ENCODE measurements at places on chromosomes 1 and 21.

DNA sequence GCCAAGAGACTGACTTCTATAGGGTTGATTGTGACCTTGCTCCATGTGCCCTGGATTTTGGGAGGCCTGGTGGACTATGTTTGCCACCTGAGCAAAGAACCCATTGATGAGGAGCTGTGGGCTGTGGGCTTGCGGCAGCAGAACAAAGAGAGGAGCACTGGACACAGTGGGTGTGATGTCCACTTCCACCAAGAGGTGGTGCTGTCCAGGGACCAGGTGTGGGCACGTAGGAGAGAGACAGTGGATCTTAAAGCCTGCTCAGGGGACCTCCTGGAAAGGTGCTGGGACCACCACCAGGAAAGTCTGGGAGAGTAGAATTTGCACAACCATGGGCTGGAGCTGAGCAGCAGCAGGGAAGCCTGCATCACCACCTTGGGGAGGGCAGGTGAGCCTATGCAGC lies 106.7 kb upstream of the ETS2 start:
- DNase-seq, result no peak

- DNase-seq, result no peak
Measured at GRCh38 chr1:33532250-33532649, 59.8 kb downstream of the ZSCAN20 start.

DNA sequence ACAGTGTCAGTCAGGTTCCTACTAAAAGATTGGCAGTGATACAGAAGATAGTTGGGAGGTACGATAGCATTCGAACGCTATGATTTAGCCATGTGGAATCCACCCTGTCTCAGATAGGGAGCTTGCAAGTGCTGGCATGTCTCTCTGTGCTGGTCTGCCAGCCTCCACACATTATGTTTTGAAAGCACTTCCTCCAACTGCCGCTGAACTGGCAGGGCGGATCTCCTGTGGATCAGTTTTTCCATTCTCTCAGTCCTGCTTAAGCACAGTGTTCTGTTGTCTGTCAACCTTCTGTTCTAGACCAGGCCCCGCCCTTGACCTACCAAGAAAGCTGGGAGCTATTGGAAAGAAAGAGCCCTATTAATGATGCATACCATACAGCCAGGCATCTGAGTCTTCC lies 65.5 kb upstream of the PALMD start:
- DNase-seq, result no peak

- no peak for DNase-seq
Measured at GRCh38 chr1:4654764-4655673, 610 bp downstream of the AJAP1 start.

- DNase-seq, result no peak
Measured at GRCh38 chr1:20727746-20728316, 4.7 kb downstream of the SH2D5 start.

GRCh38 chr1:39683591-39684312 lies 7.5 kb downstream of the HPCAL4 start:
- no peak for DNase-seq

DNA sequence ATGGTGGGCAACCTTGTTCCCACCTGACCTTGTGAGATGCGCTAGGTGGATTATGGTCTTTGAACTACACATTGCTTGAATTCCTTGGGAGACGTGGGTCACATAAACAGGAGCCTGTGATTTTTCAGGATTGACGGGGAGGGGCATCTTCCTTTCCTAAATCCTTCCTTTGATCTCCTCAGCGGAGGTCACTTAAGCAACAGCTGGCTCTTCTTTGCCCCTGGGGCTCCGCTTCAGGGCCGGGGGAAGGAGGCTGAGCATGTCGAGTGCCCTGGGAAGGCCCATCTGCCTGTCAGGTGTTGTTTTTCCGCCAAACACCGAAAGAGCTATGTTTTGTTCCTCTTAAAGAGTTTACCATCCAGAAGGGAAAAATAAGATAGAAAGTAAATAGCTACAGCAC lies 40.6 kb downstream of the KIF26B start:
- DNase-seq, result no peak

- no peak for DNase-seq
Measured at GRCh38 chr1:45928486-45929205, 125.2 kb downstream of the MAST2 start.

DNA sequence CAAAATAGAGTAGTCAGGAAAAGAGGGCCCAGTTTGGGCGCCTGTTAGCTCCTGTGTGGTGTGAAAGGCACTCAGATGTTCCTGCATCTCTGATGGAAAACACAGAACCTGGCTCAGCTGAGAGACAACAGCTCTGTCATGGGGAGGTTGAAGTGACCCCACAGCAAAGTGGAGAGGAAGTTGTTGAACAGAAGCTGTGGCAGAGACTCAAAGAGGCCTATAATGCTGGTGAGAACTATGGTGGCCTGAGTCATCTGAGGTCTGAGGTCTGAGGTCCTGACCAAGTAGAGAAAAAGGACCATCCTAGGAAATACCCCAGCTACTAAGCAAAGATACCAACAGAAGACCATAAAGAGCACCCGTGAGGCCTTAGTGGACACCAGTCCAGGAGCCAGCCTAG lies 45.6 kb upstream of the JAK1 start:
- no peak for DNase-seq

DNA sequence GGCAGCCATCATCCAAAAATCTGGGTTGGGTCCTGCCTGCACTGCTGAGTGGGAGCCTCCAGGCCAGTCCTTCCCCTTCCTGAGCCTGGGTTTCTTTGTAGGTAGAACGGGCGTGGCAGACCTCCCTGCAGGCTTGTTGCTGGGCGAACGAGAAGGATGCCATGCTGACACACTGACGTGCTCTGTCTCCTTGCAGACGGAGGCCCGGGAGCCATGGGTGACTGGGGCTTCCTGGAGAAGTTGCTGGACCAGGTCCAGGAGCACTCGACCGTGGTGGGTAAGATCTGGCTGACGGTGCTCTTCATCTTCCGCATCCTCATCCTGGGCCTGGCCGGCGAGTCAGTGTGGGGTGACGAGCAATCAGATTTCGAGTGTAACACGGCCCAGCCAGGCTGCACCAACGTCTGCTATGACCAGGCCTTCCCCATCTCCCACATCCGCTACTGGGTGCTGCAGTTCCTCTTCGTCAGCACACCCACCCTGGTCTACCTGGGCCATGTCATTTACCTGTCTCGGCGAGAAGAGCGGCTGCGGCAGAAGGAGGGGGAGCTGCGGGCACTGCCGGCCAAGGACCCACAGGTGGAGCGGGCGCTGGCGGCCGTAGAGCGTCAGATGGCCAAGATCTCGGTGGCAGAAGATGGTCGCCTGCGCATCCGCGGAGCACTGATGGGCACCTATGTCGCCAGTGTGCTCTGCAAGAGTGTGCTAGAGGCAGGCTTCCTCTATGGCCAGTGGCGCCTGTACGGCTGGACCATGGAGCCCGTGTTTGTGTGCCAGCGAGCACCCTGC lies 1.4 kb downstream of the GJA4 start:
- no peak for DNase-seq

DNA sequence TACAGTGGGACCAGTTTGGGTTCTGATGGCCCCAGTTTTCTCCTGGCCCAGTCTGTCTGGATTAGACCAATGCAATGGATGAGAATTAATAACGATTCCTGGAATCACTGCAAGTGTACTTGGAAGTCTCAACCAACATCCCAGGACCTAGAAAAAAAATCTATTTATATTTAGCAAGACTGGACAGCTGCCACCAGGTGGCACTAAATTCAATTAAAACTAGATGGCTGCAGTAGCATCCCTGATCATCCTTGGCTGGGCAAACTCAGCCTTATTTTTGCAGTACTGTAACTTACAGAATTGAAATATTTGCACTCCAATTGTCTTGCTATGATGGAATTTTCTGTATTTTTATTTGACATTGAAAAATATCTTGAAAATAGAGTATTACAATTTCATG lies 165.7 kb downstream of the NCAM2 start:
- peak; percentile 45 for DNase-seq

DNA sequence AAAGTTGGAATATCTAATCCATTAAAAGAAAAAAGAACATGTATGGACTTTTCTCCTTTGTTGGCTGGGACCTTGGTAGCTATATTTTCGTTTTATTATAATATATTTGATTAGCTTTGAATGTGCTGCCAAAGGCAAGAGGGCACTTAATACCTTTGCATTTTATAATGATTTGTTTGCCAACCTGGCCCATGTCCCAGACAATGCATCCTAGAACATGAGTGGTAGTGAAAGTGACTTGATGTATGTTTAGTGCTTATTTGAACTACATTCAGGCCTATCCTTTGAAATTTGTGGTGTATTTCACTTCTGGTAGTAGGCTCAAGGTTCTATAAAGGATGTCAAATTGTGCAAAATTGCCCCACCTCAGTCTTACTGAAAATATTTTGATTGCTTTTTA lies 25.9 kb downstream of the CACHD1 start:
- DNase-seq, result no peak

DNA sequence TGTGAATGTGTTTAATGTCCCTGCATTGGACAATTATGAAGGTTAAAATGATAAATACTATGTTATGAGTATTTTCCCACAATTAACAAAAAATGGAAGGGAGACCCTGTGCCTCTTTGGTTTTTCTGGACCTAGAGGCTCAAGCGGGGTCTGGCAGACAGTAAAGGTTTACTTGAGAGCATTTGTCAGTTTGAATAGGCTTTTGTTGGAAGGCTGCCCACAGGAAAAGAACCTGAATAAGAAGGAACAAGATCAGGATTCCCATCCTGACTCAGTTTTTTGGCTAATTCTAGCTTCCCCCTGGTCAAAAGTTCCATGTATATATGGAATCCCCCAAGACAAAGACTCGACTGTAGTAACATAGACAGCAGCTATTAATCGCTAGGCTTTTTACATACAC lies 150.9 kb upstream of the JUN start:
- DNase-seq, result no peak

- DNase-seq, result no peak
Measured at GRCh38 chr1:182643699-182644098, 39.5 kb upstream of the RGS16 start.

DNA sequence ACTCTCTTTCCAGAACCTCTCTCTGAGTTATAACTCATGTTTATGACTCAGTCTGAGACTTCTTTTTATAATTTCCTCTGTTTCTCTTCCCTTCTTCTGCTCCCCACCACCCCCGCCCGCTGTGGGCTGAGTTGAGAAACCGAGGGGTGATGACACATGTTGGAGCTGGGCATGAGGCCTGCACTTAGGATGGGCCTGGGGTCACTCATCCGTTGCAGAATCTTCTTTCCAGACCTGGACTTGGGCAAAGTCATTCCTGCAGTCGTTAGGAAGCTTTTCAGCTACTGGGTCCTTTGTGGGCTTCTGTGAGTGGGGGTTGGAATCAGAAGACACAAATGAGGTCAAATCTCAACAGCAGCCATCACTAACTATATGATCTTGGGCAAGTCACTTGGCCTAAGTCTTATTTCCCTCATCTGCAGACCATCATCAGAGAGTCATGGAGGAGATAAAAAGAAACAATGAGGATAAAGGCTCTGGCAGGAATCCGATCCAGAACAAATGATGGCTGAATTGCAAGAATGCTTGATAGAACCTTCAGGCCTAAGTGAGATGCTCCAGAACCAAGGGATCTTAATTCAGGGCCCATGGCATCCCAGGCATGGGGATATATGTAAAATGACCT lies 53.4 kb downstream of the RPS6KA1 start:
- DNase-seq, result peak; percentile 57

DNA sequence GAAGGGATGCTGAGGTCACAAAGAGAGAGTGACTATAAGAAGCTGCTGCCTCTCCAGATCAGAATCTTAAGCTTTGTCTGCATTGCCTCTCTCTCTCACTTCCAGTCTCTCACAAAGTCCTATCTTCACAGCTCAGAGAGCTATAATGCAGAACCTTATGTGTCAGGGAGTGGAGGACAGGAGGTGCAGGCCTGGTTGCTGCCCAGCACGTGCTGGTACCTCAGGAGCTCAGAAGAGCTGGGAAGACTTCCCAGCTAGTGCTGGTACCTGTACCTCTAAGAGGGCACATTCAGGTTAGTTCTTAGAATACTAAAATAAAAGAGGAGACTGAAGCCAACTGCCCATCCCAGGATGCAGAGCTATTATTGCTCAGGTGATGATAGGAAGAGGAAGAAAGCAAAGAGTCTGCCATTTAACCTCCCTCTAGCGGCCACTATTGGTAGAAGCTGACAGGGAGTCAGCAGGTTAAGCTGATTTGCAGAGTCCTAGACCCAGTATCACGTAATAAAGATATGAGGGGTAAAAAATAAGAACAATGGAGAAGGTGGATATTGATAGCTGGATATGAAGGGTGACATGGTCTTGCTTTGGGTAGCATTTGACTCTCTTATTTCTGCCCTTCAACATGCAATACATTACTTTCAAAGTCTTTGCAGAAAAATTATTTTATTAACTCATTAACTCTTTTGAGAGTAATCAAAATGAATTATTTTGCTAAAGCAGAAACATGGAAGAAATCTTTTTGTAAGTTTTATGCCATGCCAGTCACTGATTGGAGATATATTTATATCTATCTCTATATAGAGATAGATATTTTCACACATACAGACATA lies 138.1 kb upstream of the HMCN1 start:
- no peak for DNase-seq

GRCh38 chr1:244548558-244549115 lies 87.6 kb downstream of the CATSPERE start:
- DNase-seq, result no peak

- no peak for DNase-seq
Measured at GRCh38 chr1:8323706-8324105, 5.8 kb downstream of the SLC45A1 start.

DNA sequence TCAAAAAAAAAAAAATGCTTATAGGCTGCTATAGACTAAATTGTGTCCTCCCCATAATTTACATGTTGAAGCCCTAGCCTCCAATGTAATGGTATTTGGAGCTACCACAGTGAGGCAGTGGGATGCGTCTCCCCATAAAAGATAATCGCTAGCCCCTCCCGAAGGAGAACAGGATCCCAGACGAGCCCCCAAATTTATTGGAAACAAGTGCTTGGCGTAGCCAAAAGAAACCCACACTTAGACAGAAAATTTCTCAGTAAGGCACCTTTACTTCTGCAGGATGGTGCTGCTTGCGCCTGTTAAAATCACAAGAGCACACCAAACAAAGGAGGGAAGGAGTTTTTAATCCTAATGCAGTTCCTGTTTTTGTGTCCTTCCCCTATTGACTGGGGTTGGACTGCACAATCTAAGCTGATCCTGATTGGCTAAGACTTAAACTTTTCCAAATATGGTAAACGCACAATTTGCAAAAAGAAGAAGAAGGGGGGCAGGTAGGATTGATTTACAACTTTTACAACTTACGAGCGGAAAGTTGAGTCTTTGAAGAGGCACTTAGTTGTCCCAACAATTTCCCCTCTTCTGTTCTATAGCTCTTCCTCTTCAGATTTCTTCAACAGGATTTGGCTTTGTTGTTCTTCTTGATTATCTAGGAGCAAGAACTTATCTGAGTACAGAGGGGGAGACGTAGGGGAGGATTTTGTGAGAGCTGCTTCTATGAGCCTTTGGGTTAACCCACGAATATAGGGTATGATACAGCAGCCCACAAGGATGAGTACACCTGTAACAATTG lies 3.0 kb upstream of the IPP start:
- DNase-seq, result no peak

- no peak for DNase-seq
Measured at GRCh38 chr1:71170925-71171324, 90.1 kb upstream of the ZRANB2 start.
